ENCODE measurements at places on chromosomes 12 and 14. TPM values are rescaled to one million over a fixed set of nuclear protein-coding genes. Genes with fewer than 3 reads are reported as not detected.

FOXN4 gene
- not detected for total RNA-seq

NGB gene
- not detected for total RNA-seq

TMEM253 gene
- total RNA-seq: 1.9 TPM

TAS2R13 gene
- total RNA-seq: 3.2 TPM

MGAT2 gene
- total RNA-seq: 81.3 TPM

AQP6 gene
- total RNA-seq: not detected

PYGL gene
- total RNA-seq: 51.6 TPM

PLEKHD1 gene
- not detected for total RNA-seq

SIX1 gene
- total RNA-seq: 6.5 TPM

ADAMTS20 gene
- 0.36 TPM for total RNA-seq

PRH2 gene
- not detected for total RNA-seq

RPGRIP1 gene
- total RNA-seq: not detected

TSPAN9 gene
- 35.3 TPM for total RNA-seq

AKT1 gene
- total RNA-seq: 124 TPM

SLC25A3 gene
- 780 TPM for total RNA-seq

CHST11 gene
- total RNA-seq: 5.2 TPM

SLC17A8 gene
- 0.40 TPM for total RNA-seq

PCK2 gene
- total RNA-seq: 68.7 TPM

ANO2 gene
- 0.44 TPM for total RNA-seq

RIPK3 gene
- total RNA-seq: 4.8 TPM

CLEC2D gene
- total RNA-seq: 5.7 TPM

TRIAP1 gene
- total RNA-seq: 43.8 TPM

DEGS2 gene
- total RNA-seq: 1.8 TPM

RNASE9 gene
- total RNA-seq: not detected

MEG3 gene
- total RNA-seq: not detected

GARIN6 gene
- not detected for total RNA-seq

HOXC13 gene
- 0.20 TPM for total RNA-seq

SDS gene
- total RNA-seq: 1.3 TPM

FAM90A1 gene
- total RNA-seq: not detected

PGF gene
- 25.0 TPM for total RNA-seq

ETFBKMT gene
- total RNA-seq: 5.4 TPM

RNF212B gene
- 1.2 TPM for total RNA-seq

FSCB gene
- total RNA-seq: not detected

ANG gene
- total RNA-seq: 79.1 TPM

CLBA1 gene
- 6.4 TPM for total RNA-seq

SSTR1 gene
- 6.0 TPM for total RNA-seq

POTEG gene
- total RNA-seq: not detected

OVCH1 gene
- 0.53 TPM for total RNA-seq

MYO1H gene
- total RNA-seq: not detected

KLRF1 gene
- total RNA-seq: not detected

LTBP2 gene
- 3.0 TPM for total RNA-seq

CHMP4A gene
- total RNA-seq: 40.8 TPM

KCNK13 gene
- 0.28 TPM for total RNA-seq

GUCY2C gene
- 47.6 TPM for total RNA-seq

ACAD10 gene
- 32.5 TPM for total RNA-seq

NANOG gene
- total RNA-seq: 1.9 TPM

SDR9C7 gene
- not detected for total RNA-seq

CAPZA3 gene
- total RNA-seq: not detected

BDKRB1 gene
- 15.3 TPM for total RNA-seq

PTPRQ gene
- total RNA-seq: 0.08 TPM

RD3L gene
- not detected for total RNA-seq

MSRB3 gene
- total RNA-seq: 19.2 TPM

A2ML1 gene
- total RNA-seq: 1.1 TPM

LRP1-AS gene
- not detected for total RNA-seq

OR10G3 gene
- not detected for total RNA-seq

NINJ2 gene
- 0.70 TPM for total RNA-seq

MCRS1 gene
- total RNA-seq: 51.1 TPM

CLEC7A gene
- total RNA-seq: 2.3 TPM

Measured in hepatocyte (in vitro differentiated cells).